Peyer's patch (tissue), 4 donors: ENCODE measurements at places on chromosomes 11 and 22. TPM values are rescaled to one million over a fixed set of nuclear protein-coding genes. Genes with fewer than 3 reads are reported as not detected.

DNA sequence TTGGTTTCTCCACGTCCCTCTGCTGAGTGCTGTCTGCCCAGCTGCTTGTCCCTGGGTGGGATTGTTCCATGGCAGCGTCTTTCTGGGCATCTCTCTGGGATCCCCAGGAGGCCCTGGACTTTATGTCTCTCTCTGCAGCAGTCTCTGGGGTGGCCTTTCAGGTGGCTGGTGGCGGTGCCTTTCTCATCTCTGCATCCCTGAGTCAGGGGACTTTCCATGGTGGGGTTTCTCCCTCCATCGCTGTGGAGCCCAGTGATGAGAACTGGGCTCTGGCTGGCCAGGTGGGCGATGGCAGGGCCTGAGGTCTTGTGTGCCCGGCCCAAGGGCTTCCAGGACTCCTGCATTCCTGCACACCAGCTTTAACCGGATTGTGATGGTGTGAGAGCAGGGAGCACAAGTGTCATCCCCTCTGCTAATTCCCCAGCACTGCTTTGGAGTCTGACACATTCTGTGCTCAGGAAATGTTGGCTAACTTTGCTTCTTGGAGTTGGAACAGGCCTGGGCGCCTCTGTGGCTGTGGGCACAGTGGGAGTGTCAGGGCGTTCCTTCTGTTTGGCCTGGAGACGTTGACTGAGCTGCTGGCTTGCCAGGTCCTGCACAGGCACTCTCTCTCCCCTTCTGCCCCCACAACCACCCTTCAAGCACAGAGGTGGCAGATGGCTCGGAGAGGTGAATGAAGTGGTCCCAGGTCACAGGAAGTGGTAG lies 27.9 kb downstream of the FAM83F start:
- DNase-seq, result peak; percentile 54

GRCh38 chr11:116329354-116330090 lies 443.3 kb downstream of the BUD13 start:
- no peak for DNase-seq

DNA sequence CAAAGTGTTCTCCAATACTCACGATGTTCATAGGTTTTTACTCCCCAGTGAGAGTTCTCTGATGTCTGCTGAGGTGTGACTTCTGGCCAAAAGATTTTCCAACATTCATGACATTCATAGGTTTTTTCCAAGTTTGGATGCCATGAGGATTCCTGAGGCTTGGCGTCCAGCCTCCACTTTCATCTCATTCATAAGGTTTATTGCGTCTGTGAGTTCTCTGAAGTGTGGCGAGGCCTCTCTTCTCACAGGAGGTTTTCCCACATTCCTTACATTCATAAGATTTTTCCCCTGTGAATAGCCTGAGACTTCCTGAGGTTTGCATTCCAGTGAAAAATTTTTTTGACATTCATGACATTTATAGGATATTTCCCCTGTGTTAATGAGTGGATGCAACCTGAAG lies 1014.1 kb downstream of the LRRC4C start:
- DNase-seq, result no peak

DNA sequence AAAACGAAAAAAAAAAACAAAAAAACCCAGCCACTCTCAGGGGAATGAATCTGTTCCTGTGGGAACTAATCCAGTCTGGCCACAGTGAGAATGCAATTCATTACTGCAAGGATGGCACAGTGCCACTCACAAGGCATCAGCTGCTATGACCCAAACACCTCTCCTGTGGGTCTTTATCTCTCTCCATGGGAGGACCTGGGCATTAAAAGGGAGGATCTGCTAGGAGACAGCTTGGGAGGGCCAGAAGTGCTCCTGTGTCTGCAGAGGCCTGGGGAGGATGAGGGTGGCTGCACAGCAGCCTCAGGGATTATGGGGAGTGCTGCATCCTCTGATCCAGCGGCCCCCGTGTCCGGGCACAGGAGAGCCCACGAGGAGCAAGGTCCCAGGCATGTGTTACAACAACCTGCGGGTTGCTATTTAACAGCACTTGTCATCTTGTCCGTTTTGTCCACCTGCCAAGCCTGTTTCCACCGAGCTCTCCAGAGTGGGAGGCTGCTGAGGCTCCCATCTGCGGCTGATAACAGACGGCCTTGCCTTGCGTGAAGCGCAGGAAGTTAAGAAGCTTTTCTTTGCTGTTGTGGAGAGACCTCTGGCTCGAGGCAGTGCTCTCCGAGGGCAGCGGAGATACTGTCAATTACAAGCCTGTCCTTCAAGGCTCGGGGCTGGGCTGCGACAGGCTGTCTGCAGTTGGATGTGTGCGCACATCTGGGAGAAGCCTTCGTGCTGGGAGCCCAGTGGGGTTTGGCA lies 97.7 kb downstream of the NXPE2 start:
- DNase-seq, result no peak

- DNase-seq, result no peak
Observed at GRCh38 chr11:118602331-118602730, 5.1 kb upstream of the PHLDB1 start.

- DNase-seq, result no peak
Observed at GRCh38 chr11:115194802-115195110, 309.5 kb downstream of the CADM1 start.

DNA sequence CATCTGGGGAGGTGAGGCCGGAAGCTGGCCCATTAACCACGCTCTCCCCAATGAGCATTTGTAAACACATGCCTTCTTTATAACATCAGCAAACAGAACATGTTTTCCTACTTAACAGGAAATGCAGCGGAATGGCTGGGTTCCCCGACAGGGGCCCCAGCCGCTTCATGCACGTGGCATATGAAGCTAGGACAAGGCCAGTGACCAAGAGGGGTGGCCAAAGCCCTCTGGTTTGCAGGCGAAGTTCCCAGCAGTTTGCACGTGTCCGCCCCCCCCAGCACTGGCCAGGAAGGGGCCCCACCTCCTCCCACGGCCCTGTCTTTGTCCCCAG lies 38.7 kb upstream of the LINC01488 start:
- no peak for DNase-seq

Gene HMGXB4
- 25.0 TPM for total RNA-seq

Gene WT1
- not detected for total RNA-seq
